ENCODE measurements at places on chromosomes 13 and 19.

GRCh38 chr13:60143775-60144174 lies 20.0 kb downstream of the DIAPH3 start:
- DNase-seq = no peak

GRCh38 chr19:4583961-4584669 lies 24.6 kb upstream of the SEMA6B start:
- DNase-seq = no peak

DNA sequence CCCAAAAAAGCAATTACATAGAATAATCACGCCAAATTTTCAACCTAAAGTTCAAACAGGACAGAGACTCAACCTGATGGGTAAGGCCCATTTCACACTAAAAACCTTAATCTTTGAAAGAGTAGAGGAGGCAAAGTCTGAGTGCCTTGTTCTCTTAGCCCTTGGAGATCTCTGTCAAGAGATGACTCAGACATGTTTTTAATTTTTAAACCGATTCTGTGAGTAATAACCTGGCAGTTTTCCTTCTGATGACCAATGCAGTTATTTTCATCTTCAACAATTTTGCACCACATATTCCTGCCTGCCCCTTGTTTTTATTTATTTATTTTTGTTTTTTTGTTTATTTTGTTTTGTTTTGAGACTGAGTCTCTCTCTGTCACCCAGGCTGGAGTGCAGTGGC lies 11.5 kb upstream of the TNFSF9 start:
- no peak for DNase-seq

DNA sequence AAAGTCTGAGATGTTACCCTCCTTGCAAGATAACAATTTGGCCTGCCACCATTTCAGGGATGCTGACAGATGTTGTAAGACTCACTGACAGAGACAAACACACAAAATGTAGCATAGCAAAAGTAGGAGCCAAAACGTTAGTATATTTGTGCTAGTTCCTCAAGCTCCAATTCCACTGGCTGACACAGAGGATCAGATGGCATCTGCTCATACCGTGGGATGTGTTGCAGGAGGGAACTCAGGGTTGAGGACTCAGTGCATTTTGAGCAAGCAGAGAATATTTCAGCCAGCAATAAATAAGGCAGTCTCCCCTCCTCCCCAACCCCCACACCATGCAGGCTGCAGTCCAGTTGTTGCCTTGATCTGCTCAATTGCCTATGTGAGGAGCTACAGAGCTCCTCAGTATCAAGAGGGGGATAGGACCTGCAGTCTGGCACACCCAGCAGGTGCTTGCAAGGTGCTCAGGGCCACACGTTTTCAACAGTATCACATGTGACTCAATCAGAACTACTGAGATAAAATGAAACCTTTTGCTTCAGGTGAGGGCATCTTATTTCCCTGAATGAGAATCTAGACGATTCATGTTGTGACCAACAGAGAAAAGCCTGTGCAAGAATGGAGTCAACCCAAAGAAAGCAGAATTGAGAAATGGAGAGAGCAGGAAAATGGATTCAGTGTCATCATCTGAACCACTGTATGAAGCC lies 23.6 kb upstream of the LRCH1 start:
- no peak for DNase-seq

DNA sequence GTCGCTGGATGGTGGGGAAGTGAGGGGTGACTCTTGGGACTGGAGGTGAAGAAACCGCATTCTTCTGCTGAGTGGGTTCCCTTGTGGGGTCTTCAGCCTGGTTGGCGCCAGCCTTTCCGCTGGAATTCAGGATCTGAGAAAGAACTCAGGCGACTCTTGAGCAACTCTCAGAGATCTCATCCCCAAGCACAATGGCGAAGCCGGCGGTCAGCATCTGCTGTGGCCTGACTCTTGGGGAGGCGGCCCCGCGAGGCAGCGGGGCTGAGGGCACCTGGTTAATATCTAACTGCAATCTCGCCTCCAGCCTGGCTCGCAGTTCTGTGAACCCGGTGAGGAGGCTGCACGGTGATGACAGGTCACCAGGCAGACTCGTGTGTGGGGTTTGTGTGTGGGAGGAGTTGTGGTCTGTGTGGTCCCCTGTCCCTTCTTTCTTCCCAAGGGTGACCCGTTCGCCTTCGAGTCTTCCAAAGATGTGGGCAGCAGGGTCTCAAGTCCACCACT lies 883 bp downstream of the ZNF441 start:
- no peak for DNase-seq

DNA sequence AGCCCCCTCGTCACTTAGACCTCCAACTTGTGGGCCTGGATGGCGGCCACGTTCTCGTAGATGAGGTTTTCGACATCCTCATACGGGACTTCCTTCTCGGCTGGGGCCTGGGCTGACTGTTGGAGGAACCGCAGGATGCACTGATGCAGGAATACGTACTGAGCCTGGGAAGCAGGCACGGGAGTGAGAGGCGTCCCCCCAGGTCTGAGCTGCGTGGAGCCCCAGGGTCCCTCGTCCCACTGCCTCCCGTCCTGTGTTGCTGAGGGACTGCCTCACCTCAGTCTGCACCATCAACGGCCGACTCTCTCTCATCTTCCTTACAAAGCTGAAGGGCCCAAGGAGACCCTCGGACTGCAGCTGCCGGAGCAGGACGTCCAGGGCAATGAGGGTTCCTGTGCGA lies 1.7 kb upstream of the SYT5 start:
- DNase-seq = no peak

DNA sequence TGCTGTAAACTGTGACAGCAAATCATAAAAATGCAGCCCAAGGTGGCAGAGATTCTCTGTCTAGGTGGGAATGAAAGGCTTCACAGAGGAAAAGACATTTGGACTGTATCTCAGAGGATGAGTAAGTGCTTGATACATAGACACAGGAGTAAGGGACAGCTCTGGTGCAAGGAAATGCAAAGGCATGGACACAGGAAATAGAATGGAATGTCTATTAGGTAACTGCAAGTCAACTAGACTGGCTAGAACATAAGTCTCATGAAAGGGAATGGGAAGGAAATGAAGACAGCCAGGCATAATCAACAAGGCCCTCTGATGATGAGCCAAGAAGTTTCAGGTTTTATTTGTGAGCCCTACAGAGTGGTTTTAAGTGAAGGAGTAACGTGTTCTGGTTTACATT lies 321.7 kb downstream of the SUCLA2 start:
- no peak for DNase-seq

DNA sequence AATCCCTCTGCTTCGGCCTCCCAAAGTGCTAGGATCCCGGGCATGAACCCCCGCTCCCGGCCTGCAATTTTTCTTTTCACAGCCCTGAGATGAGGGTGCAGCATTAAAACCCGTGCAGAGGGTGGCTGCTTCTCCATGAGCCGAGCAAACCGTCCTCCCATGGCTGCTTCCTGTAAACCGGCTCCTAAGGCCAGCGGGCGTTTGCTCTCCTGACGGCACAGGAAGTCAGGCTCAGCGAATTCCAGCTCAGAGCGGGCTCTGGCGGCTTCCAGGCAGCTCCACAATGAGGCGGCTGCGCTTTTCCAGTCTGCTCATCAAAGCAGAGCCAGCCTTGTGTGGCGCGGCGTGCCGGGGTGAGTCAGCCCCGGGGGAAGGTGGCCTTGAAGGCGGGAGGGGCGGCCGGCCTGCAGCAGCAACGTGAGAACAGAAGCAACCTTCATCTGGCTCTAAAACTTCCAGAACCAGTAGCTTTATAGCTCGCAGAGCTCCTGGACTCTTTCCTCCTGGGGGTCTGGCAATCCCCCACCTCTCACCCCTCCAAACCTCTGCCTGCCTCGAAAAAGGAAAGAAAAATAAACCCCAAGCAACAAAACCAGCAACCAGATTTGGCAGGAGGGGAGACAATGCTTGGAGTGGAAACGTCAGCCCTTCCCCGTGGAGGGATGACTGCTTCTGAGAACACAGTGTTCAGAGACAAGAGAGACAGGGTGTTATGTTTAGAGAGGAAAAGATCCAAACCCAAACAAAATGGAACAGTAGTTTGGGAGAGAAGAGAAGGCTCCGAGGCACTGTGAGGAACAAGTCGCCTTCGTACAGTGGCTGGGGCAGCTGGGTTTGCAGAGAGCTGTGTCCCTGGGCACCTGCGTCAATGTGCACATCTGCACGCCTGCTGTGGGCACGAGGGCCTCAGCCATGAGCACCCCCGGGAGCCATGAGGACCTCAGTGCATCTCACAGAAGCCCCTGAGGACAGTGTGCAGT lies 67.8 kb downstream of the GADD45B start:
- DNase-seq = peak; percentile 87

GRCh38 chr13:26964278-26965250 lies 204.0 kb upstream of the GPR12 start:
- DNase-seq = no peak

DNA sequence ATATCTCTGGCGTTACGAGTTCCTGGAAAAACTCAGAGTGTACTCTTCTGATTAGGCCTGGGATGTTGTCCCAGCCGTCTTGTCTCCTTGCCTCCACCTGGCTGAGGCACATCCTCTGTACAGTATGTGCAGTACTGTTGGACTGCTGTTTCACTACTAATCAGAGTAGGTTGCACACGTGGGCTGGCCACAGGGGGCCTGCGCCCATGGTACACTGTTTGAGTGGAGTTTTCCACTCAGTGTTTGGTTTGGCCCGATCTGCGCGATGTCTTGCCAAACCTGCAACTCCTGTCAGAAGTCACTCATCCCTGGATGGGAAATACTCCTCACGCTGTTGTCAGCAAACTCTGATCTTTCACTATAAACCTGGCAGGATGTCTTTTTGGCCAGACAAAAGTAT lies 189.6 kb upstream of the CSNK1A1L start:
- no peak for DNase-seq

DNA sequence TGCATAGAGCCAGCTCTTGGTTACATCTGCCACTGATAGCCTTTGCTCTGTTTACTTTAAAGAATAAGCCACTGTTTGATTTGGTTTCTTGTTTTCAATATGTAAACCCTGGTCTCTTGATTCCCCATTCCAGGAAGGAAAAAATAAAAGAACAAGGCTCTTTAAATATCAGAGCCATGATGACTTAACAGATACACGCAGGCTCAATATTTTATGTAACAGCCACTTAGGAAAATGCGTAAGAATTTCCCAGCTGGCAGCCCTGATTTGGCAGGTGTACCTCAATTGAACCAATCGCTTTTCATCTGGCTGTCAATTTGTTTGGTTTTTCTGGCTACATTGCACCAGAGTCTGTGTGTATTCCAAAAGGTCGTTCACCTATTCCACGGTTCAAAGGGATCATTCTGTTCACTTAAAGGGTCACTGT lies 65.6 kb downstream of the IRS2 start:
- DNase-seq = no peak

- no peak for DNase-seq
Observed at GRCh38 chr13:83995930-83996329, 113.7 kb upstream of the SLITRK1 start.

All from hippocampal formation (tissue), 2 donors.